HCT116 (cell line): ENCODE measurements at places on chromosomes 6 and 20. TPM values are rescaled to one million over a fixed set of nuclear protein-coding genes. Genes with fewer than 3 reads are reported as not detected.

NFATC2 gene
- 5.0 TPM for total RNA-seq

PARD6B gene
- 41.3 TPM for total RNA-seq

TMEM244 gene
- total RNA-seq, result not detected

APOM gene
- total RNA-seq, result 2.2 TPM

CST2 gene
- not detected for total RNA-seq

PTCRA gene
- not detected for total RNA-seq

GRCh38 chr6:52077180-52077884, 10.1 kb downstream of the PKHD1 start:
- no peak overlapping the region for H3K27ac ChIP-seq
- H3K36me3 ChIP-seq, result no peaks in the 10 kb centered on the region
- no peak overlapping the region for H3K4me3 ChIP-seq
- 0 out of 2 replicates have a peak, but pooled peaks cover 12% of the 10 kb centered on the region for H3K27me3 ChIP-seq
- no peak for DNase-seq
- no peaks in the 10 kb centered on the region for H3K4me1 ChIP-seq

- H3K4me3 ChIP-seq, result no peak overlapping the region
- no peak for DNase-seq
- H3K36me3 ChIP-seq, result no peaks in the 10 kb centered on the region
These were observed 173.0 kb downstream of the PLCB4 start for GRCh38 chr20:9241721-9242427.

DNA sequence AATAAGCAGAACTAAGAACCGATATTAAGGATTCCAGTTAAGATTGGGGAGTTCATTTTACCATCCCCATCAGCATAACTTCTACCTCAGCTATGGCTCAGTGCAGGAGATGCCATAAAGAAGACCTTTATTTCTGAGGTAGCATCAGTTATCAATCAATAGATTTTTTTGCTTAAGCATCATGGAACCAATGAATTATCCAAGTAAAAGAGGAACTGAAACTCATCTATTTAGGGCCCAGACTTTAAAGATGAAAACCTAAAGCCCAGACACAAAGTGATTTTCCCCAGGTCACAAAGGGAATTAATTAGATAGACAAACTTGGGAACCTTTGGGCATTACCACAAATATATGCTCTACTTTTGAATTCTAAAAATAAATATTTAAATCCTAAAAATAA, 59.2 kb upstream of the TINAG start:
- H3K36me3 ChIP-seq, result no peaks in the 10 kb centered on the region
- DNase-seq, result no peak
- H3K4me1 ChIP-seq, result no peaks in the 10 kb centered on the region
- H3K27me3 ChIP-seq, result no peaks in the 10 kb centered on the region
- no peak overlapping the region for H3K27ac ChIP-seq
- H3K4me3 ChIP-seq, result no peak overlapping the region

DNA sequence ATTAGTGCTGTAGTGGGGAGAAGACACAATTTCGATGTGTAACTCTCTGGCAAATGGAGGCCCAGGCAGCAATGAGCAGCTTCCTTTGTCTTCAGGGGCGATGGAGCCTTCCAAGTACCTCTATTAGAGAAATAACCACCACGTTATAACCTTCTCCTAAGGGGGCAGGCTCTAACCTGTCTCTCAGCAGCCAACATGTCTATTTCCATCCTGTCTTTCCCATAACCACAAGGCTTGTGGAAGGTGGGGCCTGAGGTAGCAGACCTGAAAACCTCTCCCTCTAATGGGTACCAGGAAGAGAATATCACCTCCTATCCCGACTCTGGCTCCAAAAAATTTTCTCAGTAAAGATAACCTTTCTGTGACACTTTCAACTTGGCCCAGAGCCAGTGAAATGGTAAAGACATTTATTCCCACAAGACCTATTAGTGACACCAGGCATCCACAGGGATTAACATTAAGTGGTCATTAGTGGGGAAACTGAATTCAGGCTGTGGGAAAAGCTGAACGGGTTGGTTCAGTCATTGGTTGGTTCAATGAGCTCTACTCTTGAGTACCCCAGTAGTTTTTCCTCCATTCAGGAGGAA, 4.0 kb downstream of the PEX6 start:
- DNase-seq, result no peak
- no peak overlapping the region for H3K4me3 ChIP-seq
- no peaks in the 10 kb centered on the region for H3K36me3 ChIP-seq
- peaks cover 19% of the 10 kb centered on the region for H3K4me1 ChIP-seq

- no peak overlapping the region for H3K27ac ChIP-seq
- peaks cover 9% of the 10 kb centered on the region; the same call in 1 of the 2 replicates for H3K4me1 ChIP-seq
- H3K4me3 ChIP-seq, result no peak overlapping the region
- H3K36me3 ChIP-seq, result no peaks in the 10 kb centered on the region
- H3K27me3 ChIP-seq, result no peaks in the 10 kb centered on the region
- no peak for DNase-seq
These were observed 24.8 kb upstream of the MBOAT1 start for GRCh38 chr6:20236909-20237600.

DNA sequence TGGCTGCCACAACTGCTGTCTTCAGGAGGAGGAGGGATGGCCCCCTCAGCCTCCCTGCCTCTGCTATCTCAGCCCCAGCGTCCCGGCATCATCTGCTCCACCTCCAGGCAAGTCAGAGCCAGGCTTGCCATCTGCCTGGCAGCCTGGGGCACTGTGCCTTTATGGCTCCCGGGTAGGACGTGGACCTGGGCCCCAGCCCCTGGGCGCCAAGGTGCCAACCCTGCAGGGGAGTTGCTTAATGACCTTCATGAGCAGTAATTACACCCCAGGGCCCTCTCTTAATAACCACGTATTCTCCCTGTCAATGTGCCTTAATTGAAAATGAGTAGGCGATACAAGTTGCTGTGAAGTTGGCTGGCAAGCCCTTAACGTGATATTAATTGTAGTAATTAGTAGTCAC, 122.1 kb upstream of the MLN start:
- no peaks in the 10 kb centered on the region for H3K4me1 ChIP-seq
- H3K36me3 ChIP-seq, result no peaks in the 10 kb centered on the region
- no peak overlapping the region for H3K4me3 ChIP-seq
- H3K27me3 ChIP-seq, result no peaks in the 10 kb centered on the region
- no peak overlapping the region for H3K27ac ChIP-seq

GRCh38 chr20:32363492-32363891, 5.4 kb downstream of the ASXL1 start:
- H3K4me3 ChIP-seq, result no peak overlapping the region
- peaks cover 12% of the 10 kb centered on the region; the same call in 1 of the 2 replicates for H3K4me1 ChIP-seq
- no peak overlapping the region for H3K27ac ChIP-seq
- no peak for DNase-seq

DNA sequence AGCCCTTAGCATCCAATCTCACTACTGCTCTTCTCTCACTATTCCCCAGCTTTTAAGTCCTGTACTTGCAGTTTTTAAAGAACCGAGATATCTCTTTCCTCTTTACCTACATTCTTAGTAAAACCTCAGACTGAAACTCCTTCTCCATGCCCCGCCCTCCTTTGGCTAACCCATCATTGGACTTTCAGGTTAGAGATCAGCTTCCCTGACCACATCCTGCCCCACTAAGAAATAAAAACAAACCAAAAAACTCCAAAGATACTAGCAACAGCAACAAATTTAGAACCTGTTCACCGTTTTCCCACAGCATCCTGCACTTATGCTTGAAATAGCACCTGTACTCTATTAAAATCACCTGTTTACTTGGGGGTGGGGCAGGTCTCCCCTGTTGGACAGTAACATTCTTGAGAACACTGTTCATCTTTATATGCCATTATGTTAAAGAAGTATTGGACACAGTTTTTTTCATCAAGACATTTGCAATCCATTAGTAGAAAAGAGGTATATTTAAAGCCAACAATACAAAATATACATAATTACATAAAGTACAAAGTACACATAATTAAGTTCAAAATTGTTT, 16.3 kb upstream of the SMAP1 start:
- no peaks in the 10 kb centered on the region for H3K4me1 ChIP-seq
- DNase-seq, result no peak
- H3K4me3 ChIP-seq, result no peak overlapping the region

- no peak overlapping the region for H3K4me3 ChIP-seq
- DNase-seq, result no peak
- H3K4me1 ChIP-seq, result no peaks in the 10 kb centered on the region
- H3K36me3 ChIP-seq, result no peaks in the 10 kb centered on the region
These were observed 11.5 kb upstream of the BTBD9 start for GRCh38 chr6:38651121-38651784.

DNA sequence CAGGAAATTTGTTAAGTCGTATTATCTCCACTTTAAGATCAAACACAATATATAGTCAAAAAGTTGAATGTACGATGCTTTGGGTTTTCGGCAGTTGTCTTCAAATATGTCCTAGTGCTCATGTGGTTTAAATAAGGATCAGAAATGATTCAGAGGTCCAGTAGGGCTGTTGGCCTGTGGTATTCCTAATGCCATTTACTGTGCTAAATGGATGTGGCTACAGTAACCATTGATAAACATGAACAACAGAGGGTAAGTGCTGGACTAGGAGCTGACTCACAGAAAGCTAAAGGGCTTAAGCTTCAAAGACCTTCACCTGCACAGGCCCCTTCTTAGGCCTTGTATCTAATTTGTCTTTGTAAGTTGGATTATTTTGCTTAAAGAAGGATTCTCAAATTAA, 80.5 kb upstream of the TPD52L1 start:
- DNase-seq, result no peak
- no peaks in the 10 kb centered on the region for H3K27me3 ChIP-seq
- no peak overlapping the region for H3K4me3 ChIP-seq
- H3K4me1 ChIP-seq, result no peaks in the 10 kb centered on the region
- H3K27ac ChIP-seq, result no peak overlapping the region

- no peak overlapping the region for H3K4me3 ChIP-seq
- no peaks in the 10 kb centered on the region for H3K27me3 ChIP-seq
- peaks cover 22% of the 10 kb centered on the region for H3K4me1 ChIP-seq
- H3K27ac ChIP-seq, result no peak overlapping the region; the same call in 1 of the 2 replicates
- DNase-seq, result no peak
These were observed 517 bp downstream of the ACTL10 start for GRCh38 chr20:33667245-33667675.

- H3K36me3 ChIP-seq, result no peaks in the 10 kb centered on the region
- H3K27me3 ChIP-seq, result no peaks in the 10 kb centered on the region
- H3K27ac ChIP-seq, result no peak overlapping the region; the same call in 1 of the 2 replicates
- H3K4me3 ChIP-seq, result peak overlapping the region; percentile 19; the same call in 1 of the 2 replicates
These were observed 109.6 kb upstream of the RPS6KA2 start for GRCh38 chr6:166736634-166737033.

DNA sequence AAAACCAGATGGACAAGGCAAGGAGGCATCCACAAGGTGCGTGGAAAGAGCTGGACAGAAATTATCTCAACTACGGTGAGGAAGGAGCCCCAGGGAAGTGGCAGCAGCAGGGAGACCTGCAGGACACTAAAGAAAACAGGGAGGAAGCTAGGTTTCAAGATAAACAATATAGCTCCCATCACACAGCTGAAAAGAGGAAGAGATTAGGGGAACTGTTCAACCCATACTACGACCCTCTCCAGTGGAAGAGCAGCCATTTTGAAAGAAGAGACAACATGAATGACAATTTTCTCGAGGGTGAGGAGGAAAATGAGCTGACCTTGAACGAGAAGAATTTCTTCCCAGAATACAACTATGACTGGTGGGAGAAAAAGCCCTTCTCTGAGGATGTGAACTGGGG, 26.8 kb downstream of the TRMT6 start:
- no peak for DNase-seq
- 0 out of 2 replicates have a peak, but pooled peaks cover 9% of the 10 kb centered on the region for H3K27me3 ChIP-seq
- peaks cover 11% of the 10 kb centered on the region for H3K4me1 ChIP-seq
- H3K4me3 ChIP-seq, result no peak overlapping the region
- no peaks in the 10 kb centered on the region for H3K36me3 ChIP-seq

GRCh38 chr6:109892451-109893435, 85.4 kb upstream of the GPR6 start:
- peak; percentile 82 for DNase-seq
- H3K27ac ChIP-seq, result peak overlapping the region; percentile 40
- peaks cover 14% of the 10 kb centered on the region for H3K4me1 ChIP-seq
- peak overlapping the region; percentile 35 for H3K4me3 ChIP-seq

- no peaks in the 10 kb centered on the region for H3K36me3 ChIP-seq
- no peak overlapping the region for H3K4me3 ChIP-seq
- H3K27me3 ChIP-seq, result no peaks in the 10 kb centered on the region
- no peaks in the 10 kb centered on the region for H3K4me1 ChIP-seq
- H3K27ac ChIP-seq, result no peak overlapping the region
These were observed 98.3 kb downstream of the PREX1 start for GRCh38 chr20:48729538-48729937.

- no peak for DNase-seq
- no peaks in the 10 kb centered on the region; the same call in 1 of the 2 replicates for H3K36me3 ChIP-seq
- H3K4me1 ChIP-seq, result 0 out of 2 replicates have a peak, but pooled peaks cover 2% of the 10 kb centered on the region
- H3K27me3 ChIP-seq, result no peaks in the 10 kb centered on the region
These were observed 65.5 kb upstream of the NFATC2 start for GRCh38 chr20:51608061-51608460.

- no peak overlapping the region for H3K4me3 ChIP-seq
- peak; percentile 3 for DNase-seq
- H3K27ac ChIP-seq, result no peak overlapping the region
- H3K27me3 ChIP-seq, result no peaks in the 10 kb centered on the region
- peaks cover 6% of the 10 kb centered on the region; the same call in 1 of the 2 replicates for H3K4me1 ChIP-seq
These were observed 681.0 kb upstream of the GJE1 start for GRCh38 chr6:141451511-141452353.

DNA sequence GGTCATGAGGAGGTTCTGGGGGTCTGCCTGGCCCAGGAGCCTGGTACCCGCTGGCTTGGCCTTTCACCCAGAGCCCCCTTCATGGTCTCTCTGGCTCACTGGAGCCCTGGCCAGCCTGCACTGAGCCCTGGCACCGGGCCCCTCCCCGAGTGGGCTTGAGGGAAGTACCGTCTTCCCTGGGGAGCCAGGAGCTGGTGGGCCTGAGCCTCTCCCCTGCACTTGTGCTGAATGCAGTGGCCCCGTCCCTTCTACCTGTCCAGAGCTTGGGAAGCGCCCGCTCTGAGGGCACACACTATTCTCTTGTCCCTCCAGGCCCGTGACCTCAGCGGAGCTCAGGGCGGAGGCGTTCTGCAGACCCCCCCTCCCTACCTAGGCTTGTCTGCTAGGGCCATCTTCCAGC, 62.2 kb downstream of the TCP11 start:
- peaks cover 2% of the 10 kb centered on the region; the same call in 1 of the 2 replicates for H3K36me3 ChIP-seq
- DNase-seq, result no peak
- no peaks in the 10 kb centered on the region for H3K27me3 ChIP-seq
- no peak overlapping the region for H3K4me3 ChIP-seq

DNA sequence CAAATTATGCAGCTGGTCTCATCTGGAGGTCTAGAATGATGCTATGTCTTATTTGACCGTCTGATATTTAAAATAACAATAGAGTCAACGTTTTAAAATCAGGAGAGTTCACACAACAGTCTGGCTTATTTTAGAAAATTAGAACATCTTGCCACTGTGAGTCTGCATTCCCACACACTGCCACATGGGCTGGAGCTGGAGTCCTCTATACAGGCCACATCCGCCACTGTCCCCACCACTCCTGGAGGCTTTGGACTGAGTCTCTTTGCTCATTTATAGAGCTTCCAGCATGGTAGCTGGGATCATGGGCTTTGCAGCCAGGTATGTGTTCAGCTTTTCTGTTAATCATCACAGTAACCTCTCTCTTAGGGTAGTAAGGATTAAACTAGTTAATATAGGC, 68.8 kb upstream of the ZNFX1 start:
- peaks cover 2% of the 10 kb centered on the region; the same call in 1 of the 2 replicates for H3K27me3 ChIP-seq
- no peak for DNase-seq
- H3K36me3 ChIP-seq, result no peaks in the 10 kb centered on the region
- no peak overlapping the region for H3K4me3 ChIP-seq
- no peak overlapping the region for H3K27ac ChIP-seq

GRCh38 chr6:154872542-154873114, 122.5 kb upstream of the TIAM2 start:
- H3K27me3 ChIP-seq, result no peaks in the 10 kb centered on the region
- H3K4me3 ChIP-seq, result no peak overlapping the region
- no peak overlapping the region for H3K27ac ChIP-seq
- no peaks in the 10 kb centered on the region for H3K4me1 ChIP-seq
- H3K36me3 ChIP-seq, result no peaks in the 10 kb centered on the region
- DNase-seq, result no peak
